T-helper 1 cell (primary cell): ENCODE measurements at places on chromosomes 4 and X.

DNA sequence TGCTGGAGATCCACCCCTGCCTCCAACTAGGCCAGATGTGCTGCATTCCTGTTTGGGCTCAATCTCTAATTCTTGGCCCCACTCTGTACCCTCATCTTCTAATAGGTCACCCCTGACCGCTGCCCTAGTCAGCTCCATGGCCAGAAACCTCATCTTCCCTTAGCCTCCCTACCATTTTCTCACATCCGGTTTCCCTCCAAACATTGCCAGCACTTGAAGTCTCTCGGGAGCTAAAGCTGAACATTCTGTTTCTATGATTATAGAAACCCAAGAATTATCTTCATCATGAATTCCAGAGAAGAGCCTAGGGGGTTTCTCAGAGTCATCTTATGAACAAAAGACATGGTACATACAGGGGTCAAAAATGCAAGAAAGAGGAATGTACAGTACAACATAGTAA is 179.7 kb downstream of the AMELX start:
- no peak for DNase-seq

- no peak for DNase-seq
These were observed 45.5 kb downstream of the TSPAN7 start for GRCh38 chrX:38606821-38607220.

GRCh38 chr4:157838366-157838765 is 334.5 kb downstream of the GASK1B start:
- no peak for DNase-seq

GRCh38 chrX:63656871-63657580 is 128.0 kb downstream of the ARHGEF9 start:
- no peak for DNase-seq

- DNase-seq, result no peak
These were observed 51.7 kb upstream of the CHRDL1 start for GRCh38 chrX:110847334-110847733.

DNA sequence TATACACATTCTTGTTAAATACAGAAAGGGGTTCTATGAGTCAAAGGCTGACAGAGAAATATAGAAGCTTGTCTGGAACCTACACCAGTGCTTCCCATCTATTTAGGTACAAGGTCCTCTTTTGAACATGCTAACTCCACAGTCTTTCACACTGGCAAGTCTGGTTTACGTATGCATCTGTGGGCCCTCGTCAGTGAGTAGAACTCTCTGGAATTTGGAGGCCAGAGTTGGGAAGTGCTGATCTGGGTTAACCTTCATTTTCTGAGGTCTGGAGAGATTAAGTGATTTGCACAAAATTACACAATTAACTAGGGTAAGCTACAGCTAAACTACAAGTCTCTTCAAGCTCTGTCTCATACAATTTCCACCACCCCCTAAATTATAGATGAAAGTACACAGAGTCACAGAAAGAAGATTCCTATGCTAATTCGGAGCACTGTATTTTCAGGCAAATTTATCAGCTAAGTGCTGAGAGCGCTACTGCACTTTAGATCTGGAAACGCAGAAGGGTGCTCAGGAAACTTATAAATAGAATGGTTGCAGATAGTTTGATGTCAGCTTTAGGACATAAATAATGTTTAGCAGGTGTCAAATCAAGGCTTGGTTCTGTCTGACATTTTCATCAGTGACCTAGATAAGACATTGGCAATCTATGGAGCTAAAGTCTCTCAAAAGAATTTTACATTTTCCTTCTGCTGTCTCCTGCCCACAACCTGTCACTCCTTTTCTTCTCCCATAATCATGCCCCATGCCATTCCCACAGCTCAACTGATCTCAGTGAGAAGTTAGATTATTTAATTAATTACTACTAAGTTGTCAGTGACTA is 43.0 kb upstream of the PDLIM5 start:
- no peak for DNase-seq

- DNase-seq, result no peak
These were observed 344.3 kb downstream of the BCOR start for GRCh38 chrX:39753293-39753996.

GRCh38 chr4:98094118-98094517 is 49.2 kb downstream of the STPG2 start:
- DNase-seq, result no peak

DNA sequence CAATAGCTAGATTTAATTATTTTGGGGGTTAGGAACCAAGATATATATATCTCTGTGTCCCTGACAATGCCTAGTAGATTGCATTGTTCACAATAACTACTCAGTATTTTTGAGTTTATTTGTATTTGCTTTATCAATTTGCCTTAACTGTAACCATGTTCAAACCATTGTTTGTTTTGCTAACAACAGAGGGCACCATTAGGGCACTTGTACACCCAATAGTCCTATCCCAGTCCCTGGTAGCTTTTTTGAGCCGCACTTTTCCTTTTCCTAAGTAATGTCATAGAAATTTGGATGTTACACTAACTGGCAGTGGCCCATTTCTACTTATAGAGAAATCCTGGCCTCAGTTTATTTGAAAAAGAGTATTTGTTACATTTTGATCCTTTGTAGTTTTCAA is 575 bp upstream of the KLHL5 start:
- no peak for DNase-seq

- DNase-seq, result no peak
These were observed 123.5 kb upstream of the FAT4 start for GRCh38 chr4:125191232-125191631.

GRCh38 chr4:154137320-154137905 is 348.5 kb upstream of the SFRP2 start:
- DNase-seq, result no peak

DNA sequence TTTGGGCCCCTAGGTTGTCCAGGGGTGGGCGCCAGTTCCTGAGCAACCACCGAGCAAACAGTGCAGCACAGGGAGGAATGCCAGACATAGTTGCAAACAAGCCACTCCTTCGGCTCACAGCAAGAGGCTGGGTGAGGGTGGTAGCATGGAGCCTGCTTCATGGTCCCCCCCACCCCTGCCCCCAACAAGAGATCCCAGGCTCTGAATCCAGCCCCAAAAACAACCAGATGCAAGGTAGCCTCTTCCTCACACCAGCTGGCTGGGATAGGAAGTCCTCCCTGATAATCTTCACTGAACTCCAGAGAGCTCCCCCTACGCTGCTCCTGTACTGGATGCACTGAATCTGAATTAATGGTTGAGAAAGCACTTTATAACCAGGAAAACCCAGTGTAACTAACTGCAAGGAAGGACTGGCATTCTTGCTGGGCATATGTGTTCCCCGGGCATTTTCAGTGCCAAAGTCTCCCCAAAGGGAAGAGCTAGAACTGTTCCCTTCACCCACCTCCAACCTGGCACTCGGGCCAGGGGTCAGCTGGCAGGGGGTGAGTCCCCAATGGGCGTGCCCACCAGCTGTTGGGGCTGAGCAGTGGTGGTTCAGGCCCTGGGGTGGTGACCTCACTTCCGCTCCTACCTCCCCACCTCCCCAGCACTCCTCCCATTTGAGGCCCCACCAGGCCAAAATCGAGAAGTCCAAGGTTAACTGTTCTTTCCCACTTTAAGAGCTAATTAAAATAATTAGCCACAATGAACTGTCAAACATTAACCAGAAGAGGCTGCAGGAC is 1.5 kb downstream of the ELF4 start:
- DNase-seq, result no peak

- no peak for DNase-seq
These were observed 149.0 kb downstream of the MID1 start for GRCh38 chrX:10471418-10471817.

- DNase-seq, result no peak
These were observed 94.7 kb upstream of the PUDP start for GRCh38 chrX:7242613-7243012.

DNA sequence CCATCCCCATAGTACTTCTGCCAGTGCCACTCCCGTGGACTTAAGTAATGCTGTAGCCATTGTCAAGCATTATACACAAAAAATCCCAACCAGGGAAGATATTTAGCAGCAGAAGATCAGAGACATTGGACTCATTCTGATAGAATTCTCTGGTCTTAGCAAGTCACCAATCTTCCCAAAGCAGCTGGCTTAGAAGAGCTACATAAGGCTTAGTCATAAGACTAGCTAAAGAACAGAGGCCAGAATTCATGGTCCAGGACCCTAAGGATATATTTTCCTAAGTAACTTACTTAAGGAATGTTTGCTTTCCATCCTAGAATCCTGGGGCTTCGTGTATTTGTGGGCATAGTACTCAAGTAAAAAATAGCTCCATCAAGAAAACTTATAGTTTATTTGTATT is 100.3 kb upstream of the SLIT2 start:
- no peak for DNase-seq

DNA sequence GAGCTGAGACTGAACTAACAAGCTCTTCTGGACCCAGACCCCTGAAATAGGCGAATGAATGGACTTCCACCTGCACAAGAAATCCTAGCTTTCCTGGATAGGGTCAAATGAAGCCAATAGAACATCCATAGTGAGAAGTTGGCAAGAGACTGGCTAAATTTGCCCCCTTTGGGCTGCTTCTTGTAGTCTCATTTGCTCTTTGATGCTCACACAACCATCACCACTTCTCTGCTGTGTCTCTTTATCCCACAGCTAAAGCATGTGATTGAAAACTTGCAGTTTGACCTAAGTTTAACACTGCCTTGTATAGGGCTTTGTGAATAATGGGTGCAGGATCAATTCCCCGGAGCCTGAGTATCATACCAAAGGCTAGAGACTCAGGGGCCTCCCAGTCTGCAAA is 38.2 kb downstream of the NLGN3 start:
- DNase-seq, result no peak

DNA sequence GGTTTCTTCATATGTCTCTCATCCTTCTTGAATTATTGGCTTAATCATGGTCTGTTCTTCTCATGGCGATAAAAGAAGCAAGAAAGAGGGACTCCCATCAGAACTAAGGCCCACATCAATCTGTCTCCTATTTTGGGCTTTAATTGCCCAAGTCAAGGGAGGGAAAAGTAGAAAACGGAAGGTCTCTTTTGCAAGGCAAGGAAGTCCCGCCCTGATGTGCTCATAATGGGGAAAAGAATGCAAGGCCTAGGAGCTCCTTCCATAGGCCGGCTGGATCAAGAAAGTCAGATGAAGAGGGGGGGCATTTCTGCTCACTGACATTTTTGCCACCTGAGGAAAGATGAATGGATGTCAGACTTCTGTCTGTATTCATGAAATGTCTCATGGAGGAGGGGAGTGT is 127.7 kb upstream of the RPS6KA3 start:
- DNase-seq, result no peak

DNA sequence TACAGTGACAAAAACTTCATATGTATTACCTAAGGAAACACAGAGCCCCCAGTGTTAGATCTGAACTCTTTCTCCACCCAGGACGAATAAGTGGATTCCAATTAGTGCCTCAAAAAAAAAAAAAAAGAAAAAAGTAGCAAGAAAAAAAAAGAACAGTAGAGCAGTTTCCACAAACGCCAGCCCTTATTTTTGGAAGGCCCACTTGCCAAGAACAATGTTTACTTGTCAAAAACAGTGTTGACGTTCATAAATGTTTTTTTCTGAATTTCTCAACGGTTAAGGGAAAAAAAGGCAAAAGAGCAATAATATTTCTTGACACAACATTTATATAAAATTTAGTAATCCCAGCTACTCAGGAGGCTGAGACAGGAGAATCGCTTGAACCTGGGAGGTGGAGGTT is 38.7 kb downstream of the DHRSX start:
- DNase-seq, result no peak

DNA sequence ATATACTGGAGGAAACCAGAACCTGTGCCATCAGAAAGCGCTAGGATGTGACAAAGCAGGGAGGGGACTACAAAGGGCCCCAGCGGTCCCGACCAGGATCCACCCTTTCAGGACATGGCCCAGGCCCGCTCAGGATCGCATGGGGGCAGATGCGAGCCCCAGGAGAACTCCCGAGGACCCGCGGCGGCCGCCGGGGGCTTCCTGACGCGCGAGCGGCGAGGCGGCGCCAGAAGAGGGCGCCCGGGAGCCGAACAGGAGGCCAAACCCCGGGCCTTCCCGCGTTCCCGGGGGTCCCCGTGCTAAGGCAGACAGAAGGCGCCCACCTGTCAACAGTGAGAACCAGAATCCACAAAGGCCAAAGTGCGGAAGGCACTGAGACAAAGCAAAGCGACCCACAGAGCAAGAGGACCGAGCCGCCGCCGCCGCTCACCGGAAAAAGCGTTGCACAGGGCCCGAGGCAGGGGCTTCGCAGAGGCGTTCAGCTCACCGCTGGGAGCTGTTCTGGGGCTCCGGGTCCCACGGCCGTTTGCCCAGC is 7.3 kb upstream of the OPN1LW start:
- DNase-seq, result peak; percentile 65

- no peak for DNase-seq
These were observed 5.4 kb upstream of the RS1 start for GRCh38 chrX:18677161-18677869.

- DNase-seq, result no peak
These were observed at the start of gene DCAF12L2 for GRCh38 chrX:126165721-126166461. Gene DCAF12L2 (minus strand): TSS chrX:126166289. CDS start chrX:126165924, 365 bp downstream.

DNA sequence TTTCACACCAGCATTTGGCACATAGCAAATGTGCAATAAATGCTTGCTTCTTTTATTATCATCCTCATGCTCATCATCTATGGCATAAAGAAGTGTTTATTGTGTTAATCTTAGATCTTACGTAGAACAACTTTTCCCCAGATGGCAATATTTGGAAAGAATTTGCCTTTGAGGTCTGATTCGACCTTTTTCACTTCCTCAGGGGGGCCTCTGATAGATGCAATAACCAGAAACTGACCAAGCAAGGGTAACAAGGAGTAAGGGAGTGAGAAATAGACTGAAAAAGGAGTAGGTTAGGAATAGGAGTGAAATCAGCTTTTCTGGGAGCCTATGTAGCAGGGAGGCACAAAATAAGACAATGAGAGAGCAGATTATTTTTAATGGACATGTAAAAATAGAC is 70.2 kb downstream of the RRAGB start:
- no peak for DNase-seq

GRCh38 chr4:3873408-3874027 is 107.3 kb downstream of the ADRA2C start:
- DNase-seq, result no peak

GRCh38 chr4:19195696-19196095 is 1056.0 kb upstream of the SLIT2 start:
- no peak for DNase-seq

DNA sequence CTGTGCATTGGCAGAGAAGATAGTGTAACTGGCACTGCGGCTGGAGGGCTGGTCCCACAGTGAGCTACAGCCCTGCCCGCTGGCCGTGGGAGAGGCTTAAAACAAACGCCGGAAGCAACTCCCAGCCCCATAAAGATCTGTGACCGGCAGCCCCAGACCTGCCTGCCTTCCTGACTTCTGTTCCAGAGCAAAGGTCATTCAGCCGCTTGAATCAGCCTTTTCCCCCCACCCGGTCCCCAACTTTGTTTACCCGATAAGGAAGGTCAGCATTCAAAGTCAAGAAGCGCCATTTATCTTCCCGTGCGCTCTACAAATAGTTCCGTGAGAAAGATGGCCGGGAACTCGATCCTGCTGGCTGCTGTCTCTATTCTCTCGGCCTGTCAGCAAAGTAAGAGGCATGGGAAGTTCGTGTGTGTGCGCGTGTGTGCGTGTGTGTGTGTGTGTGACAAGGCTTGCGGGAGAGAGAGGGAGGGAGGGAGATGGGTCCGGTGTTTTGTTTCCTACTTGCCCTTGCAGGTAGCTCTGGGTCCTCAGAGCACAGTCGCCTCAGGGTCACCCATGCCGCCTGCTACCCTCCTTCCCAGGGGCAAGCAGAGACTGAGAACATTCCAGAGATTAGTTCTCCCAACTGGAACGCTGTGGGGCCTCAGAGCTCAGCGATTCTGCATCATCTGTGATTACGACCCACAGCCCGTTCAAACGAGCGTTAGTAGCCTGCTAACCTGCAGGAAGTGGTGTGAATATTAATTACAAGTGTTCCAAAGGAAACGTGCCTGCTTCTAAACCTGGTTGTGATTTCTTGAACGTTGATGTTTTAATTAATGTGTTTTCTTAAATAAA is at the start of gene MGST2:
MGST2 (plus strand) TSS at position 130 of the 840 bp plus-strand sequence; CDS start at position 331, 201 bp downstream.
- peak; percentile 55 for DNase-seq

- no peak for DNase-seq
These were observed 99.5 kb upstream of the BLTP1 start for GRCh38 chr4:122052677-122053076.
